ENCODE measurements at places on chromosomes 5 and 9.

DNA sequence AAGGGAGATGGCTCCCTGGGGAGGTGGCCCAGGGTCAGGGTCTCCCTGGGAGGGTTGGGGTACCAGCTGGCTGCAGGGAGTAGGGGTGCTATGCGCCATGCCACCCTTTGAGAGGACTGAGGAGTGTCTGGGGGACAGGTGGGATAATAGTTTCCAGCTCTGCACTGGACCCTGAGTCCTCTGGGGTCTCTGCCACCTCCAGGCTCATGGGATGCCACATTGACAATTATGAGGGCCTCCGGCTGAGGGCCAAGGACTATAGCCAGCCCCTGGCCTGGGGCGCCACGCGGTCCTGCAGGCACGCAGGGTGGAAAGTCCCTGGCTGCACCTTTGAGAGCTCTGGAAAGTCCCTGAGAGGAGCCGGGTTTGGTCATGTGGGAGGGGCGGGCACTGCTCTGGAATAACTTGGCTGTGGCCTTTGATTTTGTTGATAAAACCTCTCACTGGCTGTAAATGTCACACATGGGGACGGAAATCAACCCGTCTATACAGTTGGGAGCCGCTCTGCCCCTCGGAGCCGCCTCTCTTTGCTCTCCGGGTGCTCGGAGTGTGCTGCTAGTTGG is 16.0 kb downstream of the TRAF2 start:
- no peak for DNase-seq

- DNase-seq, result no peak
Measured at GRCh38 chr5:160268121-160268520, 38.8 kb downstream of the FABP6 start.

DNA sequence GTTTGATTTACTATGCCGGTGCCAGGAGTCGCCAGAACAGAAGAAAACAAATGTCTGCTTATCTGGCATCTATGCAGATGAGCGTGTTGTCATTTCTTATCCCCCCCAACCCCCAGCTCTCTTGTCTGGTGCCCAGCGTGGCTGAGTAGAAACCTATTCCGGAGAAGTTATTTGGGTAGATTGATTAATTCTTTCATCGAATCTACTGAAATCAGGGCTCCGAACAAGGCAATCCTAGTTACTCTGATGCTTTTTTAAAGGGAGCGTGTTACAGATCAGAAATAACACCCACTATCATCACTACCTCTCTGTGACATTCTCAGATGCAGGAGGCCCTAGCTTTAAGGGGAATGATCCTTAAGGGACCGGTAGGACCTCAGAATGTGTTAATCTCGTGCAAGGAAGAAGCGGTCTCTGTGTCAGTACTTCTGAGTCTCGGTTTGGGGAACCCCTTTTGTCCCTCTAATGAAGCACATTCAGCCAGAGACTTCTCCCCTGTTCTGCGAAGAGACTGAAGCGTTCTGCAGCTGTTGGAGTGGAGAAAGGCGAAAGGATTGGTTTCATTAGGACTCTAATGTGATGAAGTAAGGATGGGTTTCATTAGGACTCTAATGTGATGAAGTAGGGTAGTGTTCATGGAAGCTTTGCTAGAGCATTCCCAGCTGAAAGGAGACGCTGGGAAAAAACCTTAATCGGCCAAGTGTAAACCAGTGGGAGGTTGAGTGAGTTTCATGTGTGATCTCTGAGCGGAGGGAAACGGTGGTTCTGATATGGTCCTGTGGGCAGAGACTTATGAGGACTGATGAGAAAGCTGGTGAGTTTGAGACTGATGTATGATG is 1.5 kb downstream of the PIP5K1B start:
- no peak for DNase-seq

DNA sequence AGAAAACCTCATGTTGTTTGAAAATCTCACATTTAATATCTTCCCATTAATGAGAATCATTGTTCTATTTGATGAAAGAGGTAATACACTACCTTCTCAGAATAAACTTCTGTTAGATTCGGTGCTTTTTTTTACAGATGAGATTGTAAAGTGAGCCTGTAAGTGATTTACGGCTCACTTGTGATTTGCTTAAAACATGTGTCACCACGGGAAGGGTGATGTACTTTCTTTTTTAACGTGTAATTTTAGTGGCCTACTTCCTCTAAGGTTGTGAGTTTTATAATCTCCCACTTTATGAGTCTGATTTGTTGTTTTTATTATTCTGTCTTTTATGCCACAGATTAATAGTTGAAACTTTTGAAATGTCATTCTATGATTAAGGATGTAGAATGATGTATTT is 15.9 kb downstream of the ANXA1 start:
- no peak for DNase-seq

- no peak for DNase-seq
Measured at GRCh38 chr5:17634160-17634559, at the start of gene TAF11L14. Gene TAF11L14 (plus strand): TSS chr5:17634460.

GRCh38 chr9:4680750-4681149 is 1.4 kb downstream of the CDC37L1 start:
- no peak for DNase-seq

GRCh38 chr5:1751026-1751863 is 48.4 kb downstream of the MRPL36 start:
- DNase-seq, result no peak

DNA sequence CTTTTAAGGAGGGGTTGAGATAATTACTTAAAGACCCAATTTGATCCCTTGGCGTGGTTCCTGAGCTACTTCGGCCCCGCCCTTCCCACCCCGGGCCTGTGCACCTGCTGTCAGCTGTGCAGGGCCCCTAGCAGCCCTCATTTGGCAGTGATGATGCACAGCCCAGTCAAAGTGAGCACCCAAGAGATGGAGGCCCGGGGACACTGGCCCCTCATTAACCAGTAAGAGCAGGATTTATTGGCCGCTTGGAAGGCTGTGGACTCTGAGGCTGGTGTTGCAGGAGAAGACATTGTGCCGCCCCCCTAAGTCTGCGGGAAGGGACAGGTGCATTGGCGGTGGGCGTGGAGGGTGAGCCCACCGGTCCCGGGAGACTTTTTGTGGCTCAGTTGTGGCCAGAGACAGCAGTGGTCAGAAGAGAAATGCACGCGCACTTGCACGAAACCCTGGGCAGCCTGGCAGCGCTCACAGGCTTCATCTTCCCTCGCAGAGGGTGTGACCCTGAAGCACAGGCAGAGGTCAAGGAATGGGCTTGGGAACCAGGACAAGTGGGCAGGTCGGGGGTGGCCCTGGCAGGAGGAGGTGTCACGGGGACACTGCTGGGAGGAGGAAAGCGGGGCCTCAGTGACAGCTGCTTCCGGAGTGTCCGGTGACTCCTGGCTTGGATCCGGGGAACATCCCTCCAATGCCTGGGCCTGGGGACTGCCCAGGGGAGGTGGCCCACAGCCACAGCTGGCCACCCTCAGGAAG is 74.0 kb upstream of the RXRA start:
- DNase-seq, result no peak

DNA sequence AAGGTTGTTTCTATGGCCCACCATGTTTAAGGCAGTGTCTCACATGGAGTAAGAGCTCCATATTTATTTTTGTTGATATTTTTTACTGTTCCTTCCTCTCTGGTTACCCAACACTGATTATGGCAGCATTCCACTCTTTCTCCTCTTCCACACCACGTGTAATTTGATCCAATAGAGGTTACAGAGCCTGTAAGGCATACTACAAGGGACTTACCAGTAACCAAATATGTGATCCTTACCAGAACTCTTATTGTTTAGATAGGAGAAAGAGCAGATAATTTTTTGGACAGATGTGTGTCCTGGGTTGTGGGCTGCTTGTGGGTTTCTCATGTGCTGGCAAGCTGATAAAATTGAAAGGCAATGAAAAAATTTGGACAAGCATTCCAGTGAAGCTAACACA is 261.3 kb downstream of the TMEM167A start:
- no peak for DNase-seq

GRCh38 chr5:1490376-1490775 is 33.4 kb downstream of the LPCAT1 start:
- DNase-seq, result no peak

DNA sequence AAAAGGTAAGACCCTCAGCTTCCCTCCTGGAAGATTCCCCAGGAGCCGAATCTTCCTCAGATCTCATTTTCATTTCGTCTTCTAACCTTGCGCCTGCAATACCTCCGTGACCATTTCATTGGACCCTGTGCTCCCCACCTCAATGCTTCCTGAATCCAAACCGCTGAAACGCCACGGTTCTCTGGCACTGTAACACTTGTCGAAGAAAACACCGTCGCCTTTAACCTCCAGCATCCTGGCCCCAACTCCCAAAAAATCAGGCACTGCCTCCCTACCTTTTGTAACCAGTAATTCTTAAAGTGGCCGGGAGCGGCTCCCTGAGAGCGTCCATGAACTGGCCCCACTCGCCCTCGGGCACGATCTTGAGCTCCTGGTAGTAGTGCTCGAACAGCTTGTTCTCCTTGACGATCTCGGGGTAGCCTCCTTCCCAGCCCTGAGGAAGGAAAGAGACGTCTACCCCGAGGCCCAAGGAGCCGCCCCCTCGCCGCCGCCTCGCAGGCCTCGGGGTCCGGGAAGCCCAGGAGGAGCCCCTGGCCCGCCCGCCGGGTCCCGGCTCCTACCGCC is 438 bp downstream of the NSUN2 start:
- DNase-seq, result no peak

GRCh38 chr5:139566611-139567010 is 5.5 kb downstream of the UBE2D2 start:
- DNase-seq, result no peak

GRCh38 chr5:108201721-108202120 is 180.2 kb downstream of the FBXL17 start:
- no peak for DNase-seq

DNA sequence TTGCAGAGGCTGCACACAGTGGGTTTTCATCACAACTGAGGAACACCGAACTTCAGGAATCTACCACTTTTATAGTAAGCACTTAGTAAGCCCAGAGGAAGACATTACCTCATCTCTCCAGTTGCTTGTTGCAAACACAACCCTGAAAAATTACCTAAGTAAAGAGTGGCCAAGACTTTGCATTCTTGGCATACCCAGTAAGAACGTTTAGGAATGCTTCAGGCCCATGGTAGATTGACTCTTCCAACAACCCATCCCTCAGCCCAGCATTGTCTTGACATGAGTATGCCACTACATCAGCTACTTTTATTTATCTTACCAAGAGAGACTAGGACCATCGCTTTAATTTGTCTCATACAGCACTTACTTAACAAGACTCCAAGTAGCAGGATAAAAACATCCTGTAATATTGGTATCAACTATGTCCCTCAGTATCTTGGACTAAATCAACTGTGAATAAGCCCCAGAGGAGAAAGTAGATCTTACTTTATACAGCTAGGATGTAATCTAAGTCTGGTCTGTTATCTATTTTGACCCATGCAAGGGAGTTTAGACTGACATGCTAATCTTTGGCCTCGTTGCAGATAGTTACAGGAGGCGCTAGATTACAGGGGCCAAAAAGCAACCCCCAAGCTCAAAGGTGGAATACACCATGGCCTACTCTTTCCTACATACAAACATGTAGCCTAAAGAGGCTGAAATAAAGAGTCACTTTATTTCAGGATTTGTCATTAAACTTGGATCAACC is 114.9 kb downstream of the INVS start:
- DNase-seq, result peak; percentile 79

DNA sequence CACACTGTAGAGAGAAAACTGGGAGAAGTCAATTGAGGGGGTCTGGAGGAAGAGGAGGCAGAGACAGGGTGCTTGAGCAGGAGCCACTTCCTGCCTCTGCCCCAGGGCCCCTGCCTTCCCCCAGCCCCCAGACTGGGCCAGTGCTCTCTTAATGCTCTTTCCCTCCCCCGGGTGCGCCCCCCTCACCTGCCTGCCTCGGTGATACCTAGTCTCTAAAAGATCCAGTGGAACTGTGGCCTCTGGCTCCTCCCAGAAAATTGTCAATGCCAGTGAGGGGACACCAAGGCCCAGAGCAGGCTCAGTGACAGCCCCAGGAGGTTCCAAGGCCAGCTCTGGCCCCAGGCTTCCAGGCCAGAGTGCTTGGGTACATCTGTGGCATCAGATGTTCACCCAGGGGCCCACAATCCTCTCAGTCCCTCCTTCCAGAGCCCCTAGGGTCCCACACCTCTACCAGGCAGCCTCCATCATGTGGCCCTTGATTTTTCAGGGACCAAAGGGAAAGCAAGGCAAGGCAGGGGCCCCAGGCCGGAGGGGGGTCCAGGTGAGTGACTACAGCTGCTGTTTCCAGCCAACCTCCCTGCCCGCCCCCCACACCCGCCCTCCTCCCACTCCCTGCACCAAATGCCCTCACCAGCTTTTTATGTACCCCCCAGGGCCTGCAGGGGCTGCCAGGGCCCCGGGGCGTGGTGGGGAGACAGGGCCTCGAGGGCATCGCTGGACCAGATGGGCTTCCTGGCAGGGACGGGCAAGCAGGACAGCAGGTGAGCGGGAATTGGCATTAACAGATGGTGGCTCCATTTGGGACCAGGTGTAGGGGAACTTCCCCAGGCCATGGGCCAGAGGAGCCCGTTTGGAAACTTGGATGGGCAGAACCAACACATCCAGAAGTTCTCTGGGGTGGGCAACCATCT is 33.1 kb upstream of the ORM1 start:
- no peak for DNase-seq

- DNase-seq, result no peak
Measured at GRCh38 chr9:33751536-33752129, 43.7 kb upstream of the PRSS3 start.

GRCh38 chr9:116646661-116647514 is 40.2 kb upstream of the TRIM32 start:
- peak; percentile 73 for DNase-seq

DNA sequence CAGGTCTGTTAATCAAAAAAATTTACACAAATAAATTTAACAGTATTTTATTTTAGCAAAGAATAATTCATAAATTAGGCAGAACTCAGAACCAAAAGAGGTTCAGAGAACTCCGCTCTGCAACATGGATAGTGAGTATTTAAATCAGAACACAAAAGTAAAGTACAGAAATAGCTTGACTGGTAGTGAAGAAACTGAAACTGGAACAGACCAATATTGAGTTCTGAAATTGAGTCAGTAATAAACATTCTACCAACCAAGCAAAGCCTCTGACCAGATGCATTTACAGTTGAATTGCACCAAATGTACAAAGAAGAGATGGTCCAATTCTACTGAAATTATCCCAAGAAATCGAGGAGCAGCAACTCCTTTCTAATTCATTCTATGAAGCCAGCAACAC is 1542.8 kb downstream of the EFNA5 start:
- no peak for DNase-seq

- no peak for DNase-seq
Measured at GRCh38 chr5:171484460-171484899, 65.0 kb downstream of the FGF18 start.

DNA sequence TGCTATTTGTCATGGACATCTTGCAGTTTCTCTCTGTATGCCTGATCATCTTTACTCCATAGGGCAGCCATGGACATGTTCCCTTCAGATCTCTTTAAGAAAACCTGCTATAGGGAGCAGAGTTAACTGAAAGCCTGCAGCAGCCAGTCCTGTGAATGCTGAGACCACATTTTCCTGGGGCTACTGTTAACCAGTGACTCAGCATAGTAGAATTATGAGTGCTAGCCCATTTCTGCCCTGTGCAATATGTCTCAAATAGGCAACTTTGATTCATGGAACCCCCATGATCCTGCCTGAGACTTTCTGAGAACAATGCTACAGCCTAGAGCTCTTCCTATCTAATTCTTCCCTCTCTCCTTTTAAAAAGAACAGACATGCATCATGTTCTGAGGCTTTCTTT is 624.2 kb downstream of the CHSY3 start:
- DNase-seq, result peak; percentile 80

All from fibroblast of skin of abdomen (primary cell).